ENCODE measurements at places on chromosomes 2 and 18. TPM values are rescaled to one million over a fixed set of nuclear protein-coding genes. Genes with fewer than 3 reads are reported as not detected.

GRCh38 chr2:159168707-159169106 is 117.8 kb downstream of the WDSUB1 start:
- no peak for DNase-seq
- H3K4me3 ChIP-seq, result no peak overlapping the region
- no peaks in the 10 kb centered on the region for H3K27me3 ChIP-seq
- no peak overlapping the region for H3K27ac ChIP-seq
- no peaks in the 10 kb centered on the region for H3K4me1 ChIP-seq

DNA sequence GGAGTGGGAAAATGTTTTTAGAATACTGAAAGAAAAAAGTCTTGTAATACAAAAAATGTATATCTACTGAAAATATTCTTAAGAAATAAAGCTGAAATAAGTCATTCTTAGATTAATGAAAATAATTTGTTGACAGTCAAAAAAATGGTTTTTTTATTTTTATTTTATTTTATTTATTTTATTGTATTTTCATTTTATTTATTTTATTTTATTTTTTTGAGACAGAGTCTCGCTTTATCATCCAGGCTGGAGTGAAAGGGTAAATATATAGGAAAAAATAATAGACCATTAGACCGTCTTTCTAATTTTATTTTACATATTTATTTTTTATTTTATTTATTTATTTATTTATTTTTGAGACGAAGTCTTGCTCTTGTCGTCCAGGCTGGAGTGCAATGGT is 1583.6 kb upstream of the TMEFF2 start:
- no peak for DNase-seq
- no peaks in the 10 kb centered on the region for H3K4me1 ChIP-seq
- H3K4me3 ChIP-seq, result no peak overlapping the region
- H3K27me3 ChIP-seq, result no peaks in the 10 kb centered on the region
- no peaks in the 10 kb centered on the region for H3K36me3 ChIP-seq
- H3K27ac ChIP-seq, result no peak overlapping the region

DNA sequence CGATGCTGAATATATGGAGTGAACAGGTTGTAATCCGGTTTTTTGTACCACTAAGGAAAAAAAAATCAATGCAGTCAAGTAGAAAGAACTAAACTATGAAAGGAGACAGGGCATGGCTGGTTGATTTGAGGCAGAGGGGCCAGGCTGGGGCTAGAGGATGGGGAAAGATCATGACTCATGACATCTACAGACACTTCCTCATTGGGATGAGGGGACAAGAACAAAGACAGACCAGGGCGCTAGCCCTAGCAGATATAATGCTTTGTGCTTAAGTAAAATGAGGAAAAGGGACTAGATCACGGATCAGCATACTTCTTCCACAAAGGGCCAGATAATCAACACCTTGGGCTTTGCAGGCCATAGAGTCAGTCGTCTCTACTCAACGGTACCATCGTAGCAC is 55.8 kb downstream of the ST6GAL2 start:
- no peaks in the 10 kb centered on the region for H3K4me1 ChIP-seq
- H3K27me3 ChIP-seq, result no peaks in the 10 kb centered on the region
- DNase-seq, result no peak
- no peak overlapping the region for H3K4me3 ChIP-seq
- H3K36me3 ChIP-seq, result no peaks in the 10 kb centered on the region

DNA sequence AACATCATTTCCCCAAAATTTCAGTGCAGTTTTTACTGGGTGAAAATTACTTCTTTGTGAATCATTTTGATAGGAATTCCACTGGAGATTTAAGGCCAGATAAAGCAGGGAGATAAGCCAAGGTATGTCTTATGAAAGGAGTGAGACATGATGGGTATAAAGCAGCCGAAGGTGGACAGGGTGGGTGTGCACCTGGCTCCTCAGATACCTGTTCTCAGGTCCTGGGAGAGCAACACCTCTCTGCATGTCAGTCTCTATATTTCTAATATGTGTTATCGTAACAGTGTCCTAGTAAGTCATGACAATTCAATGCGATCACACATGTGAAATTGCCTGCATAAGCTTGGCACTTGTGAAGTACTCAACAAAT is 768.8 kb downstream of the RNF144A start:
- H3K4me1 ChIP-seq, result no peaks in the 10 kb centered on the region
- no peaks in the 10 kb centered on the region for H3K27me3 ChIP-seq
- no peak overlapping the region for H3K4me3 ChIP-seq
- DNase-seq, result no peak

DNA sequence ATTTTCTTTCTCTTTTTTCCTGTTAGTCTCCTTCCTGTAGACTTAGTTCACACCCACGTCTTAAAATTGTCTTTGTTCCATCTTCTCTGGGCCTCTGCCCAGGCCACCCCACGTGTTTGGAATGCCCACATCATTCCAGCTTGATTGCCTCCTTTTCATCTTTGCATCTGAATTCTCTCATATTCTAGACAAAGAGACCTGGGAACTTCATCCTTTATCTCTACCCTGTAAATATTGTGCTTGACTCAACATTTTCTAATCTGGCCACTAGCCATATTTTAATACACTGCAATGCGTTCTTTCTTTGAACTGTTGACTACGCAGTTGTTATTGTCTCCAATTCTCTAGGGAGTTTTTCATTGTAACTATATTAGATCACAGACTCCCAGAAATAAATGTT is 187.5 kb upstream of the NRXN1 start:
- no peak overlapping the region for H3K27ac ChIP-seq
- H3K36me3 ChIP-seq, result no peaks in the 10 kb centered on the region
- H3K27me3 ChIP-seq, result no peaks in the 10 kb centered on the region
- no peak overlapping the region for H3K4me3 ChIP-seq
- DNase-seq, result no peak
- H3K4me1 ChIP-seq, result no peaks in the 10 kb centered on the region

DNA sequence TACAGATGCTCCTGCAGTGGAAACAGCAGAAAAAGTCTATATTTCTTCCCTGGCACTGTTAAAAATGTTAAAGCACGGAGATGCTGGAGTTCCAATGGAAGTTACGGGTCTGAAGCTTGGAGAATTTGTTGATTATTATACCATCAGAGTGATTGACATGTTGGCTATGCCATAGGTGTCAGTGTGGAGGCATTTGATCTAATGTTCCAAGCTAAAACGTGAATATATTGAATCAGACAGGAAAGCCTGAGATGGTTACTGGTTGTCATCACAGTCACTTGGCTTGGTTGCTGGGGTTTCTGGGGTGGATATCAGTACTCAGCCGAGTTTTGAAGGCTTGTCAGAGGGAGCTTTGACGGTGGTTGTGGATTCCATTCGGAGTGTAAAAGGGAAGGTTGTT is 262.9 kb upstream of the CNTNAP5 start:
- H3K4me1 ChIP-seq, result no peaks in the 10 kb centered on the region
- H3K36me3 ChIP-seq, result no peaks in the 10 kb centered on the region
- no peak for DNase-seq
- H3K4me3 ChIP-seq, result no peak overlapping the region

DNA sequence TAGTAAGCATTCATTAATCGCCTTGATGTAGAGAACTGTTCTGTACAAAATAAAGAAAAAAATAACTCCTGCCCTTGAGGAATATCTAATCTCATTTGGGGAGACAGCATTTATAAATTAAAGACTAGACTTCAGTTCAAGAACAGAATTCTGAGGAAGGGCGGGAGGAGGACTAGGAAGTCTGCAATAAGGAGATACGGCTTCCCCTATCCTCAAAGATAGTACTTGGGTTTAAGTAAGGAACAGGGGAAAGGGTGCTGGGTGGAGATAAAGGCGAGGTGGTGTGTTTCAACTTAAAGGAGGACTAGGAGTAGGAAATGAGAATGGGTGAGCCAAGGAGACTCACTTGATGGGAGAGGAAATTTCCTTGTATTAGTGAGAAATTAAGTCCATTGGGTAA is 121.9 kb upstream of the MSTN start:
- no peak overlapping the region for H3K4me3 ChIP-seq

- no peak overlapping the region for H3K27ac ChIP-seq
- H3K27me3 ChIP-seq, result no peaks in the 10 kb centered on the region
- DNase-seq, result no peak
- no peak overlapping the region for H3K4me3 ChIP-seq
- peaks cover 13% of the 10 kb centered on the region for H3K36me3 ChIP-seq
Observed at GRCh38 chr2:159202568-159203071, 83.9 kb downstream of the WDSUB1 start.

- no peak for DNase-seq
- H3K36me3 ChIP-seq, result no peaks in the 10 kb centered on the region
- H3K27ac ChIP-seq, result no peak overlapping the region
- H3K4me3 ChIP-seq, result no peak overlapping the region
- no peaks in the 10 kb centered on the region for H3K27me3 ChIP-seq
- H3K4me1 ChIP-seq, result no peaks in the 10 kb centered on the region
Observed at GRCh38 chr18:56929886-56930285, 217.0 kb upstream of the BOD1L2 start.

DNA sequence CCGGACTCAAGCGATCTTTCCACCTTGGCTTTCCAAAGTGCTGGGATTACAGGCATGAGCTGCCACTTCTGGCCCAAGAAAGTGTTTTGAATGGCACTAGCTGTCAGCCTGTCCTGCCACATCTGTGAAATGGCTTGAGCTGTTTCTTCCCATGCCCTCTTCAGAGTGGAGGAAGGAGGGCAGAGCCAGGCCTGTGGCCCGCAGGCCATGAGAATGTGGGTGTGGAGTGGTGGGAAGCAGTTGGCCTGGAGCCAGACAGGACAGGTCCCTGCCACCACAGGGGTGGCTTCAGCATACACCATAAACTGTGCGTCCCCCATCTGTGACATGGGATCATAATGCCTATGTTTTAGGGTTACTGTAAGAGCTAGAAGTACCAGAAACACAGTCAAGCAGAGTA is 6.5 kb downstream of the SLC66A3 start:
- no peak overlapping the region for H3K4me3 ChIP-seq
- no peak for DNase-seq
- no peaks in the 10 kb centered on the region for H3K4me1 ChIP-seq
- H3K27ac ChIP-seq, result no peak overlapping the region

- no peak overlapping the region for H3K4me3 ChIP-seq
- H3K4me1 ChIP-seq, result no peaks in the 10 kb centered on the region
- H3K36me3 ChIP-seq, result no peaks in the 10 kb centered on the region
- no peaks in the 10 kb centered on the region for H3K27me3 ChIP-seq
Observed at GRCh38 chr2:149200109-149200520, 130.3 kb upstream of the LYPD6 start.

DNA sequence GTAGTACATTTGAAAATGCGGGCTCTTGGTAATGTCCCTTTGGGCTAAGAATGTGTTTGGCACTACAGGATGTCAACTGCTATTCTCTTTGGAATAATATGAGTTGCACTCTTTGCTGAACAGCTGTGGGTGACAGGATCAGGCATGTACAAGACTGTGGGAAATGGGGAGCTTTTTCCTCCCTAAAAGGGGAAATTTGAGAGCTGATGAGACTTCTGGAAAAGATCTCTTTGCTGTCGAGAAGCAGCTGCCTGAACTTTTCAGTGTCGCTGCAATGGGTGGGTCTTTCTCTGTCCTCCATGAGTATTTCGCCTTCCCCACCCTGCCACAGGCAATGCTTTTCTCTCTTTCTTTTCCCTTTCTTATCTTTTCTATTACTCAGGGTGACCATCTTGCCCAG is 762.2 kb upstream of the GCFC2 start:
- no peaks in the 10 kb centered on the region for H3K4me1 ChIP-seq
- H3K27me3 ChIP-seq, result no peaks in the 10 kb centered on the region
- H3K36me3 ChIP-seq, result no peaks in the 10 kb centered on the region
- no peak overlapping the region for H3K4me3 ChIP-seq
- no peak overlapping the region for H3K27ac ChIP-seq

GRCh38 chr2:118061135-118061955 is 26.9 kb upstream of the INSIG2 start:
- no peaks in the 10 kb centered on the region for H3K36me3 ChIP-seq
- H3K4me1 ChIP-seq, result no peaks in the 10 kb centered on the region
- H3K27ac ChIP-seq, result no peak overlapping the region
- peaks cover 5% of the 10 kb centered on the region for H3K27me3 ChIP-seq
- DNase-seq, result peak; percentile 15

- H3K27ac ChIP-seq, result no peak overlapping the region
- H3K27me3 ChIP-seq, result peaks cover 3% of the 10 kb centered on the region
- H3K4me1 ChIP-seq, result no peaks in the 10 kb centered on the region
- no peaks in the 10 kb centered on the region for H3K36me3 ChIP-seq
- no peak for DNase-seq
Observed at GRCh38 chr2:88471083-88471942, 18.8 kb upstream of the FOXI3 start.

- H3K27ac ChIP-seq, result no peak overlapping the region
- H3K4me1 ChIP-seq, result no peaks in the 10 kb centered on the region
- H3K36me3 ChIP-seq, result no peaks in the 10 kb centered on the region
- DNase-seq, result no peak
- H3K27me3 ChIP-seq, result peaks cover 2% of the 10 kb centered on the region
Observed at GRCh38 chr2:217899231-217900009, 103.4 kb downstream of the TNS1 start.

ANKRD23 gene
- total RNA-seq, result 3.2 TPM

C18orf63 gene
- not detected for total RNA-seq

PARD6G gene
- total RNA-seq, result 5.2 TPM

DQX1 gene
- 0.41 TPM for total RNA-seq

SH2D6 gene
- 3.3 TPM for total RNA-seq

IL36B gene
- not detected for total RNA-seq

PSMG2 gene
- 63.1 TPM for total RNA-seq

C2orf78 gene
- not detected for total RNA-seq

ST8SIA5 gene
- 0.15 TPM for total RNA-seq

HOXD4 gene
- 1.4 TPM for total RNA-seq

DCDC2C gene
- not detected for total RNA-seq

Measured in Panc1 (cell line).